ENCODE measurements at places on chromosomes 13 and 19. TPM values are rescaled to one million over a fixed set of nuclear protein-coding genes. Genes with fewer than 3 reads are reported as not detected.

KLK4 gene
- total RNA-seq: not detected

TEX26 gene
- total RNA-seq: not detected

MUC16 gene
- total RNA-seq: 0.61 TPM

MYPOP gene
- total RNA-seq: 1.8 TPM

CFAP97D2 gene
- total RNA-seq: 0.66 TPM

SIN3B gene
- 6.4 TPM for total RNA-seq

KCNN1 gene
- total RNA-seq: 1.3 TPM

ZNF285 gene
- total RNA-seq: 4.9 TPM

GRCh38 chr19:42555801-42556200 is 27.5 kb upstream of the CEACAM1 start:
- DNase-seq: no peak

DNA sequence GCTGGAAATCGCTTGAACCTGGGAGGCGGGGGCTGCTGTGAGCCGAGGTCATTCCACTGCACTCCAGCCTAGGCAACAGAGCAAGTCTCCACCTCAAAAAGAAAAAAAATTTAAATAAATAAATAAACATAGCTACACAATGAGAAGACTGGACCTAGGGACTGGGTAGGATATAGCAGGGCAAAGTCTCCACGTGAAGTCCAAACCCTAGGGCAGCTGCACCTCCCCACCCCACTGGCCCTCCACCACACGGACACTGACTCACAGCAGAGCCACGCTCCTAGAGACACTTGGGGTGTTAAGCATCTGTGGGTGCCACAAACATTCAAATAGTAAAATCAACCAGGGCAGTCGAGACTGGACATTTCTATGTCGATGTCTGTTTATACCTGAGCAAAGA is 7.1 kb downstream of the LATS2 start:
- DNase-seq: no peak

GRCh38 chr13:22121146-22121739 is 450.4 kb downstream of the FGF9 start:
- no peak for DNase-seq

GRCh38 chr13:32162395-32163005 is 130.9 kb downstream of the FRY start:
- DNase-seq: no peak

GRCh38 chr19:1582201-1582600 is 10.5 kb downstream of the MBD3 start:
- no peak for DNase-seq

DNA sequence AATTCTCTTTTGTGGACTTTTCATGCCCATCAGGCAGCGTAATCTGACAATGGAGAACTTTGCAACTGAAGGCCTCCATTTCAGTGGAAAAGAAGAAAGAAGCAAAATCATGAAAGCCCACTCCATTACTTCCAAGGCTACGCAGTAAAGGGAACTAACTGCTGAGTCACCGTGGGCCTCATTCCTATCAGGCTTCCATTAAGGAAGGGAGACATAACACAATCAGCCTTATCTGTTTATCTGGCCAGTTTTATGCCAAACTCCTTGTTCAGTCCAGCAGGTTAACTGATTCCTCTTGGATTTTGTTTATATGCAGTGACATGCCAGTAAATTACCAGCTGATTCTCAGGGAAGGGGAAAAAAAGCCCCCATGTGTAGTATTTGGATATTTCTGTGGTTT is 56.8 kb upstream of the KATNAL1 start:
- DNase-seq: no peak

- DNase-seq: no peak
Measured at GRCh38 chr13:107258599-107259187, 690.8 kb upstream of the ARGLU1 start.

DNA sequence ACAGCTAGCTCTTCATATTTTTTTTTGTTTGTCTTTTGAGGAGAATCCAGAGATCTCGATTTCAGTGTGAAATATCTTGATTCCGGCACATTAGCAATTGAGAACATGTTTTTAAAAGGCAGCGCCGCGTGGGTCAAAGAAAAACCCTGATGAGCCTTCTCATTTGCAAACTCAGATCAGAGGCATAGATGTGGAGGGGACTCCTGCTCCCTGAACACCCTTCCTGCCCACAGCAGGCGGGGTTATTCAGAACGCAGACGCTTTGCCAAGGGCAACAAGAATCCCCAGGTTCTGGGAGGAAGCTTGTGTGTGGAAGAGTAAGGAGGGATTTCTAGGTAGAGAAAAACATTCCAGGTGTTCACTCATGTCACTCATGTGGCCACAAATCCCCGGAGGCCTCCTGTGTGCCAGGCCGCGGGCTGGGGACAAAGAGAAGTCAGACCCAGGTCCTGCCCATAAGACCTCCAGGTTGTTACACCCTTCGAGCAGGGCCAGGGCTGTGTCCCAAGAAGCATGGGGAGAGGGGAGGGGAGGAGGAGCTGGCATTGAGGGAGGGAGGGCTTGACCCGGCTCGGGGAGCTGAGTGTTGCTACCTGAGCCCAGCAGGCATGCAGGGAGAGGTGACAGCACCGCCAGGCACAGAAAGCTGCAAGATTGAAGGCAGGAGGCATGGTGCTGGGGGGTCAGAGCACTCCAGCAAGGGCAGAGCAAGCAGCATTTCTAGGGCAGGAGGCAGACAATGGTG is 15.9 kb upstream of the IGLON5 start:
- DNase-seq: no peak

- DNase-seq: no peak
Measured at GRCh38 chr13:40137400-40137799, 481.9 kb downstream of the COG6 start.

GRCh38 chr13:38537051-38537450 is 149.8 kb upstream of the FREM2 start:
- DNase-seq: no peak

GRCh38 chr13:27208514-27208913 is 36.9 kb upstream of the USP12 start:
- DNase-seq: no peak

DNA sequence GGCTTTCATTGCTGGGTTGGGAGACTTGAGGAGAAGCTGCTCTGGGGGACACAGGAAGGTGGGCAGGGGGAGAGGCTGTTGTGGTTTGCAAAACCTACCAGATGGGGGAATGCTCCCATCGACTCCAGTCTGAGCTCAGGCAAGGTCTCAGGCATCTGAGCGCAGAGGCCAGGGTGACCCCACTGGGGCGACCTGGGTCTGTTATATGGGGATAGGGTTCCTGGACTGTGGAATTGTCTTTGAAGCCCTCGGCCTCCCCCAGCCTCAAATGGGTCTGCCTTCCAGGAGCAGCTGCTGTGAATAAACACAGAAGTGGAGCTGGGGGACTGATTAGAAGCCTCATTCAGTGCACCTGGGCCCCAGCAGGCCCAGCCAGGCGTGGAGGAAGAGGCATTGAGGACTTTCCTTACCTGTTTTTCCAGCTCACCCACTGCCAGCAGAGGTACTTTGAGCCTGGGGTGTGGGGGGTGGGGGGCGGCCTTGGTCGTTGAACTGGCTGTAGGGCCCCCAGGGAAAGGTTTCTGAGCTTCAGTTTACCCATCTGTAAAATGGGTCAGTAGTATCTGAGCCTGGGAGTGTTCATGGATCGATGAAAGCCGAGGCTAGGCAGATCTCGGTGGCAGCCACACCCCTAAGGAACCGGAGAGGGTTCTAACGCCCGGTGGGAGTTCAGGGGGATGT is 1.4 kb downstream of the CERS4 start:
- no peak for DNase-seq

- no peak for DNase-seq
Measured at GRCh38 chr19:12967907-12968306, 1.5 kb upstream of the DAND5 start.

DNA sequence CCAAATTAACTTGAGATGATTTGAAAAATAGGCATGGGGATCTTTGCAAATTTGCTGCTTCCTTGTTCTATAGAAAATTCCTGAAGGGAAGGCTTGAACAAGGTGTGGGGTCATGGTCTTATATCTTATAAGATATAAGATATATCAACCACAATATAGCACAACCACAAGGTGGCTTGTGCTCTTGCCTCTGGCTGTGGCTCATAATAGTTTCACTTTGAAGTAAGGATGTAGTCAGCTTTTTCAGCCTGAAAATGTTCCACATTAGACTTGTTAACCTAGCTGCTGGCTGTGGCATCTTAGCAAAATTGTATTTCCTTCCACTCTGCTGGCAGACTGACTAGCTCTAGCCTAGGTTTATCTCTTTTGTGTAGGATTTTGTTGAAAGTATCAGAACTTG is 169.7 kb downstream of the KLF5 start:
- DNase-seq: no peak

DNA sequence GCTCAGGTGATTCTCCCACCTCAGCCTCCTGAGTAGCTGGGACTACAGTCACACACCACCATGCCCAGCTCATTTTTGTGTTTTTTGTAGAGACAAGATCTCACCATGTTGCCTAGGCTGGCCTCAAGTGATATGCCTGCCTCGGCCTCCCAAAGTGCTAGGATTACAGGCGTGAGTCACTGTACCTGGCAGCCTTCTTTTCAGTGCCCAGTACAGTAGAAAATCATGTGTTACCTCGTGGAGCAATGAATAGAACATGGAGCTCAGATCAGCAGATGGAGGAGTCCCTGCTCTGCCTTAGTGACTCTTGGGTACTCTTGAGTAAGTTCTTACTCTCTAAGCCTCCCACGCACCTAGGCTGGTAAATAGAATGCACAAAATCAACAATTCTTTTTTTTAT is 44.7 kb downstream of the THSD1 start:
- DNase-seq: no peak

DNA sequence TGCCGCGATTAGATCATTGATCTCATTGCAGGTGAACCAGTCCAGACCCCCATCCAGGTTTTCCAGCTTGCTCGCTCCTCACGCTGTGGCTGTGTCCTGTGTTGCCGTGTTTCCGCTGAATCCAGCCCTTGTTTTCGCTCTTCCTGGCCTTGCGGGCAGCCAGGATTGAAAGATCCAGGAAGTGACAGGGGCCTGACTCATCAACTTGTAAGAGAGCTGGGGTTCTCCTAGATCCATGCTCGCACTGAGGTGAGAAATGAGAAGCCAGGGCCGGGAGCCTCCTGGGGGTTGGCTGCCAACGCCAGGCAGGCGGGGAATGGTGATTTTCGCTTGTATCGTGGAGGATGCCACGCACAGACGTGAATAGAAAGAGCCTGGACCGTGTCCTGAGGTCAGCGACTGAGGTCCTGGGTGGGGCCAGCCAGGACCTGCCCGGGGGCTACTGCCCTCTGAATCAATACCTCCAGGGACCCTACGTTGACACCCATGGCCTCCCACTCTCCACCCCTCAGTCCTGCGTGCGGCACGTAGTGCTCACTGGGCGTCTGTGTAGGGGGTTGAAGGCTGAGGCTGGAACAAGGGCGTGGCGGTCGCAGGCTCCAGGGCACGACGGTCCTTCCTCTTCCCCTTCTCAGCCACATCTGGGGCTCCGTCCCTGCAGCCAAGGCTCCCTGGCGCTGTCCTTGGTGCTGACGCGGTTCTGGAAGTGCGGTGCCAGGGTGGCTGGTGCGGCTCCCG is 7.3 kb upstream of the PTPRH start:
- no peak for DNase-seq

DNA sequence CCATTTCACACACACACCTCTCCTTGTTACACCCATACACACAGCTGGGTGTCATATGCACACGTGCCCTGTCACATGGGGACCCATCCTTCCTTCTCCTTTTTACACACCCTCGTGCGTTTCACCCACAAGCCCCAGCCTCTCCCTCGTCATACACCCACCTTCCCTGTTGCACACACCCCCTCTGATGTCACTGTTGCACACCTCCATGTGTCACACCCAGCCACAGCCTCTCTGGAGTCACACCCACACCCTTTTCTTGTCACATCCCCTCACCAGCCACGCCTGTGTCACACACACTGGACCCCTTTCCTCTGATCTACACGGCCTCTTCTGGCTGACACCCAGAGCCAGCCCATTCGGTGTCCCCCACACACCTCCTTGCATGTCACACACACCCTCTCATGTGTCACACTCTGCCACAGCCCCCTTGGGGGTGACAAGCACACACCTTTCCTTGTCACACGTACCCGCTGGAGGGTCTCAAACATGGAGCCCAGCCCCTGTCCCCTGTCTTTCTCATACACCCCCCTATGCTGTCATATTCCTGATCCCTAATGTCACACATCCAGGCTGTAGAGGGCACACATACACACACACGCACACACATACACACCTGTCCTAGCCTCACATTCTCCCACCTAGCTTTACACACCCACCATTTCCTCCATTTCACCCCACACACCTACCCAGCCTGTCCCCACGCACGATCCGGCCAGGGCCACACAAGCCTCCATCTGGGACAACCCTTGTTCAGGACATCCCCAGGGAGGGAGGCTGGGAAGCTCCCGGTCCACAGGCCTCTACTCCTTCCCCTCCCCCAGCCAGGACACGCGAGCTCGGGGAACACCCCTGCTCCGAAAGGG is 1.4 kb downstream of the NOVA2 start:
- DNase-seq: no peak

- DNase-seq: peak; percentile 40
Measured at GRCh38 chr19:11587302-11587974, 9.8 kb upstream of the ZNF627 start.

All from thymus (tissue), 14 donors.